Endothelial cell of umbilical vein (primary cell): ENCODE measurements at places on chromosomes 1 and 21. TPM values are rescaled to one million over a fixed set of nuclear protein-coding genes. Genes with fewer than 3 reads are reported as not detected.

- DNase-seq = no peak
Observed at GRCh38 chr1:47198214-47198613, 8.4 kb upstream of the PDZK1IP1 start.

- DNase-seq = peak; percentile 57
Observed at GRCh38 chr1:203038891-203039608, 12.8 kb downstream of the PPFIA4 start.

GRCh38 chr1:185044387-185044786, 971 bp upstream of the RNF2 start:
- DNase-seq = no peak

GRCh38 chr21:43763901-43764523, 12.1 kb downstream of the CSTB start:
- no peak for DNase-seq

DNA sequence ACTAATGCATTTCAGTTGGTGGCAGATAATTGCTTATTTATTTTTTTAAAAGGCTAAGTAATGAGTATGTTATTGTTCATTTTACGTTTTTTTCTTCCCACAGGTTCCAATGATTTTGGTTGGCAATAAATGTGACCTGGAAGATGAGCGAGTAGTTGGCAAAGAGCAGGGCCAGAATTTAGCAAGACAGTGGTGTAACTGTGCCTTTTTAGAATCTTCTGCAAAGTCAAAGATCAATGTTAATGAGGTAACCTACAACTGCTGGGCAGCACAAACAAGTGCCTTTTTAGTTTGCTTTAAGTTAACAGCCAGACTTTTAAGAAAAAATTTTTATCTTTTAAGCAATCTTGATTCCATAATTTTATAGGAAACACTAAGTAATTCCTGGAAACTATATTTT, 35.0 kb downstream of the INKA2 start:
- no peak for DNase-seq

The TCEA3 gene
- 3.4 and 3.7 TPM in 2 replicates for total RNA-seq

DNA sequence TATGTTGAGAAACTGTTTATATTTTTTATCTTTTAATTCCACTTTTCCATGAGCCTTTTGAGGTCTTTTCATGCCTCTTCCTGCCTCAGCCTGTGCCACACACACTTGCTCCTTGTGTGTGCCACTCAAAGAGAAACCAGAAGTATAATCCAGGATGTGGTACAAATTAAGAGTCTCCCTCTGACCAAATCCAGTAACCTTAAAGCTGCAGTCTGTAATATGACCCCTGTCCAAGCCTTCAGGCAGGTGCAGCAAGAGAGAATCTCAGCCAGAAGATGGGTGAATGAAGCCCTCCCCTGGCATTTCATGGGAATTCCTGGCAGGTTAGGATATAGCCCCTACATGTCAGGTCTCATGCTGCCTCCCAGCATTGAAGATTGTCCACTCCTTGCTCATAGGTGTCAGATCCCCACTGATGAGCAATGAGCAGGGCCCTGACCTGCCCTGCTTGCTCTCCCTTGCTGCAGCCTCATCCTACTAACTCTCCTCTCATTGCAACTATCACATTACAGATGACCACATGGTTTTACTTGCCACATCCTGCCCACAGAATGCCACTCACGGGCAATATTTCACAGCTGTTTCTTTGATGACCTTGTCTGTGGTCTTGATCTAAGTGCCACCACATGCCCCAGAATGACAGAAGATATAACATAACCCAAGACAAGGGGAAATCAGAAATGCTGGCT, 169.3 kb downstream of the SEC16B start:
- no peak for DNase-seq
